ENCODE measurements at places on chromosomes 4 and X.

GRCh38 chr4:8834681-8835220, 36.9 kb downstream of the HMX1 start:
- no peak for DNase-seq

DNA sequence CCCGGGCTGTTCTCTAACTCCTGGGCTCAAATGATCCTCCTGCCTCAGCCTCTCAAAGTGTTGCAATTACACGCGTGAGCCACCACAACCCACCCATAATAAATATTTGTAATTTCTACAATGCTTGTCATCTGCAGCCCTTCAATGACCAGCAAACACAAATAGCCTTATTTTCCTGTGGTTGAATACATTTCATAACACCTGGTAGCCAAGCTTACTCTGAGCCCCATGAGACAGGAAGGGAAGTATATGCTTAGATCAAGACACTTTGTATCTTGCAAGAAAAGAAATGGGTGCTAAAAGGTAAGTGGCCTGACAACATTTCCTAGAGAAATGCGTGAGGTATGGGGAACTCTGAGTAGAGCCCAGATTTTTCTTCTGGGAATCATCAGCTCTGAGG, 56.9 kb upstream of the PDGFRA start:
- DNase-seq, result no peak

DNA sequence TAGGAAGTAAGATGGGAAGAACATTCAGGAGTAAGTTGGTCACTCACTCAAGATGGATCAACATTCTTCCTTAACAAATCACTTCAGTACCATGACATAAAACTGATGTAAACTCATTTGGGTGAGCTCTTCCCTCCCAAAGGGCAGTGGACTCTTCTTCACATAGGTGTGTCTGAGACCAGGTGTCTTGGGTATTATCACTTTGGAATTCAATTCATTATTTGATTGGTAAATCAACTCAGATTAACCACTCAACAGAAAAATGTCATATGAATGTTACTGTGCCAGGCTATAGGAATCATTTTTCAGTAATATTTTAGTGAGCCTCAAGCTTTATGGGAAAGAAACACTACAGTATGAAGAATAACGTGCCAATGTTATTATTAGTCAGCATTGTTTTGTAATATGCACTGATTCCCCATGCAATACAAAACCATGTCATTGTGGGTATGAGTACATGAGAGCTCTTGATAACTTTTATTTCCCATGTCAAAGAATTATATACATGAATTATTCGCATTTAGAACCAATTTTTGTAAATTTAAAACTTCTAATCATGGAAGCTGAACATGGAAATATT, 58.6 kb upstream of the ETNPPL start:
- no peak for DNase-seq

GRCh38 chrX:153445856-153446635, at the start of gene TREX2:
Gene TREX2 (minus strand): TSS chrX:153446056. CDS start chrX:153445430, 626 bp downstream.
- DNase-seq, result no peak

- peak; percentile 38 for DNase-seq
Measured at GRCh38 chr4:139734875-139735380, 69.3 kb downstream of the MGST2 start.

- no peak for DNase-seq
Measured at GRCh38 chr4:10589321-10589720, 95.2 kb downstream of the CLNK start.

DNA sequence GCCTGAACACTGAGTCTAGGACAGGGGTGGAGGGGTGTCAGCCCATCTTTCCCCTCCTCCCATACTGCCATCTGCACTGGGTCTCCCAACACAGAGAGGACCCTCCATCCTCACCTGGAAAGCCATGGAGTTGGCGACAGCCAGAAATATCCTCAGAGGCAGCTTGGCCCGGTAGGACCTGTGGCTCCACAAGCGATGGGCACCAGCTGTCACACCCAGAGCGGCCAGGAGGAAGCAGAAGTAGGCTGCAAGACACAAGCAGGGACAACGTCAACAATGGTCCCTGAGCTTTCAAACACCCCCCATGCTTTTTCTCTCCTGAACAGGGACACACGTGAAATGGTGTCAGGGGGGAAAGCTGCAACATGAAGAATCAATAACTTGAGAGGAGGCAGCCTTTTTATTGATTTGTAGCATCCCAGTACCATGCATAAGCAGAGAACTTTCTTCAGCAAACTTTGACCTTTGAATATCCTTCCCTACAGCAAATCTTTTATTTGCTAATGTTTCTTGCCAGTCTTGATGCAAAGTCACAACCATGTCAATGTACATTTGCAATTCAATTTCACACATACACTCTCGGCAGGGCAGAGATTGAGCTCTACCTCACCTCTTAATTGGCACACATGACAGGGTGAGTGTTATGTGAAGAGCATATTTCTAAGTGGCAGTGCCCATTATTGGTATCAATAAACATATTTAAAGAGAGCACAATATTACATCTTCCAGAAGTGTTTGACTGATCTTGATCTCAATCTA, 93.2 kb downstream of the SCD5 start:
- no peak for DNase-seq

DNA sequence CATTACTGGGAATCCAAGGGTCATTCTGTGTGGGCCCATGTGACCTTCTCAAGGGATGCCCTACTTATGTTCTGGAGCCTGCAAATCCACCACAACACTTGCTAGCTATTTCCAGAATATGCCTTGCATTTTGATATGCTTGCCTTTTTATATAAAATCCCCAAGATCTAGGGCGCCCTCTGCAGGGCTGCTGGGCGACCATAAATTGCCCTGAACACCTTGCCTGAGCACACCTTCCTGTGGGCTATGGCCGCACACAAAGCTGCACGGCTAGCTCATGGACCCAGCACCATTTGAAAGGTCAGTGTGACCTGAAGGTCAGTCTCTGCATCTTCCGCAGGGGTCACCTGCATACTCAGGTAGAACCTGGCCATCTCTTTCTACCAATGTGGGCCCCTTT, 311.7 kb downstream of the NLGN4X start:
- DNase-seq, result no peak

GRCh38 chr4:184599492-184600135, 49.6 kb downstream of the CASP3 start:
- DNase-seq, result no peak

GRCh38 chr4:102120846-102121245, 224.4 kb downstream of the SLC39A8 start:
- DNase-seq, result no peak

DNA sequence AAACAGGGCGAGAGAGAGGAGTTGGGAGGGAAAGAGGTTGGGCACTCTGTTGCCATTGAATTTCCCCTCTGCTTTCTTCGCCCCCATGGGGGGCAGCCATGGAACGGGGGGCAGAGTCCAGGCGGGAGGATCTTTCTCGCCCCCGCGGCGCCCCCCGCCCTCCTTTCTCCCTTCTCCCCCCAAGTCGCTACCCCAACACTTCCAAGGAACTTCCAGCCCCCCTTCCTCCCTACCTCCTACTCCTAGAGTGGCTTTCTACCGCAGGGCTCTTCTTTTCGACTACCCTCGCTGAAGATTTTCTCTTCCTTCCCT, 594 bp upstream of the STAG2 start:
- no peak for DNase-seq

DNA sequence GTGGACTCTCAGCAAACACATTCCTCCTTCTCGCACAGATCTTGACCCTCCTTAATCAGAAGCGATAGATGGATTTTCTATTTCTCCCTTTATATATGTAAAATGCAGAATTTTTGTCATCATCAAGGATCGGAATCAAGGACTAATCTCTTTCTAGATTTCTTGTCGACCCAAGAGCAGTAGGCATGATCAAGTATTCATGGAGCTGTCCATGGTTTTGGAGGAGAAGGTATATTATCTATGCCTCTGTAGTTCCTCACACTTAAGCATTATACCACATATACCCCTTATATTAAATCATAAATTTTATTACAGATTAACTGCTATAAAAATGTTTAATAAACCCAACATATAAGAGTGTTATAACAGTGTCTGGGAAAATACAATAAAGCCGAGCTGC, 886.8 kb downstream of the NLGN4X start:
- no peak for DNase-seq

GRCh38 chr4:19850909-19851308, 400.8 kb upstream of the SLIT2 start:
- no peak for DNase-seq

- no peak for DNase-seq
Measured at GRCh38 chrX:850471-850916, 219.9 kb downstream of the SHOX start.
